Cortex of kidney (tissue), 1 donor: ENCODE measurements at places on chromosomes 13 and 19.

DNA sequence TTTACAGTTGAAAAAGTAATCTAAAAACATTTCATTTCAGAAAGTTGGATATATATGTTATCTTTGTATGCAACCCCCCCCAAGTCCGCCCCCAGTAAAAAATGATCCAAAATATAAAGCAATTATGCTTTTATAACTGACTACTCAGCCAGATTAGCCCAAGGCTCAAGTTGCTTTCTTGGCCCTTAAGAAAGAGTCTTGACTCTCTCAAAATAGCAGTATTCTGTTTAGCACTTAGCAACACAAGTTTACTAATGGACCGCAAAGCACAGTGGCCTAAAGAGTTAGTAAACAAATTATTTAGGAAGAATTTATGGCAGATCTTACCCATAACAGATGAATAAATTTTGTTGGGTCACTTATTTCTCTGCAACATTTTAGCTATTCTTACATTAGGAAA lies 86.9 kb downstream of the ELF1 start:
- DNase-seq: no peak

DNA sequence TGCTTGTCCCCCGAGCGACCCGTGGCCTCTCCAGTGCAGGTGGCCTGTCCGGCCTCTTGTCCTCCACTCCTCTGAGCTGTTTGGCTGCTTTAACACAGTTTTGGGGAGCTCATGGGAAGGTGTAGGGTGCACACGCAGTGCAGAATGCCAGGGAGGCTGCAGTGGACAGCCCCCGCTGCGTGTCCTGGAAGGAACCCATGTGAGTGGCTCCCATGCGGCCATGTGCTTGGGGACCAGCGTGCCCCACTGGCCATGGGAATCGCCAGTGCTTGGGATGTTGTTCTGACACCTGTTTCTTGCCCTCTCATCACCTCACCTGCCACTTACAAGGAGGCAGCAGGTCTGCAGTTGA lies 22.6 kb upstream of the F7 start:
- DNase-seq: no peak

DNA sequence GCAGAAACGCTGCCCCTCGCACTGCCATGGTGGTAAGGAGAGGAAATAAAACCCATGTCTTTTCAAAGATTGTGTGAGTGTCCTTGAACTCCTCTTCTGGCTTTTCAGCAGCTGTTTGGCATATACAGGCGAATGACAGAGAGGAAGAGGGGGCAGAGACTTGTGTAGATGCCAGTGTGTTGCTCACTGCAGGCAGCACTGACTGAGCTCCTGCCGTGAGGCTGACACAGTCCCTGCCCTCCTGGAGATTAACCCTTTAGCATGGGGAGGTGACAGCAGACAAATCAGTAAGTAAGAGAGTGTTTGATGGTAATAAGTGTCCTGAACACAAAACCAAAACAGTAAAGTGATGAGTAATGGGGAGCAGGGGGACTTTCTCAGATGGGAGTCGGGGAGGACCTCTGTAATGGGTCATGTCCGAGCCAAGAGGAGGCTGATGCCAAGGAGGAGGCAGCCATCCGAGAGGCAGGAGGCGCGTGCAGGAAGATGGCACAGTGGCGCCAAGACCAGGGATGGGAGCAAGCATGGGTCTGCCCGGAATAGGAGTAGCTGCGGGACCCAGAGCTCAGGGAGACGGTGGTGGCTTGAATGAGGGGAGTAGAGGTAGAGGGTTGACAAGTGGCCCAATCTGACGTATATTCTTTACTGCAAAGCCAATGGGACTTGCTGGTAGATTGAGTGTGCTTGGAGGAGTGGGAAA lies 182.2 kb downstream of the FOXO1 start:
- no peak for DNase-seq

- DNase-seq: no peak
Observed at GRCh38 chr19:5109560-5109959, 140.6 kb downstream of the KDM4B start.

GRCh38 chr13:38830442-38831045 lies 143.7 kb downstream of the FREM2 start:
- no peak for DNase-seq

GRCh38 chr13:30974350-30974749 lies 41.9 kb downstream of the TEX26 start:
- no peak for DNase-seq

- no peak for DNase-seq
Observed at GRCh38 chr19:2048959-2049740, 1.9 kb downstream of the MKNK2 start.

GRCh38 chr19:1985588-1986356 lies 29.7 kb downstream of the BTBD2 start:
- no peak for DNase-seq

DNA sequence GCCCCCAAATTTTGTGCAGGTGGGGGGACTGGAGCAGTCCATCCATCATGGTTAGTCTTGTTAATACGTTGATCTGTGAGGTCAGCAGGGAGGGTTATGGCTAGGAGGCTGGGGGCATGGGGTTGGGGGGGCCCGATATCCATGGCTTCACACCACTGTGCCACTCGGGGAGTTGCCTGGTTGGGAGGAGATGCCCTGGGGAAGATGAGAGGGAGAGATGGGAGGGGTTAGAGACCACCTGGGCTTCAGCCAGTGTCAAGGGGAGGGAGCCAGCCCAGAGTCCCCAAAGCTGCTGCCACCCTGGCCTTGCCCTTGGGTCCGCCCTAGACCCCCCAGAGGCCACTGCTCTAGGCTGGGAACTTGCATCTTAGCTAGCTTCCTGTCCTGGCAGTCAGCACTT lies 1.8 kb upstream of the DMPK start:
- DNase-seq: no peak

DNA sequence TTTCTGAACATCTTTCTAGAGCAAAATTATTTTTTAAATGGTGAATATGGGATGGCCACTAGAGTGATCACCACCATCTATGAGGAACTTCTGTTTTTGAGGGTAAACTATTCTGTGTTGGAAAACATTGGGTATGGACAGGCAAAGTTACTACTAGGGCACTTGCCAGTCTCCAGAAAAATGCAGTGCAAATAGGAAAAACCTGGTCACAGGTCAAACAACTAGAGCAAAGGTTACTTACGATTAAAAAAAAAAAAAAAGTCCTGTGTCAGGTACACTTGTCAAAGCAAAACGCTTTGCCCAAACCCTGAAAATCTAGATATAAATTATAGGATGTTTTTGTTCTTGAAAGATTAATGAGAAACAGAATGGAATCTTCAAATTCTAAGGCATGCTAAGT lies 66.2 kb downstream of the SLITRK1 start:
- no peak for DNase-seq

DNA sequence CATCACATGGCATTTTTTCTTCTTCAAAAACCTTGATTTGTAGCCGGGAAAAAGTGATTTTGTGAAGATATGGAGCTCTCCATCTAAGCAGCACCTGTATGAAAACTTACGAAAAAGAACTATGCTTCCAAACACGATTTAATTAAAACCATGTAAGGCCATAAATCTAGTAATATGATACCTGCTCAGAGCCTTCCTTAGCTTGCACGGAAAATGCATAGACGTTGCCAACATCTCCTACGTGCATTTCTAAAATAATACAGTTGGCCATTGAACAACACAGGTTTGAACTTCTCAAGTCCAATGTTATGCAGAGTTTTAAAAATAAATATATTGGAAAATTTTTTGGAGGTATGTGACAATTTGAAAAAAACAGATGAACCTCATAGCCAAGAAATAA lies 59.1 kb upstream of the RNF113B start:
- no peak for DNase-seq

DNA sequence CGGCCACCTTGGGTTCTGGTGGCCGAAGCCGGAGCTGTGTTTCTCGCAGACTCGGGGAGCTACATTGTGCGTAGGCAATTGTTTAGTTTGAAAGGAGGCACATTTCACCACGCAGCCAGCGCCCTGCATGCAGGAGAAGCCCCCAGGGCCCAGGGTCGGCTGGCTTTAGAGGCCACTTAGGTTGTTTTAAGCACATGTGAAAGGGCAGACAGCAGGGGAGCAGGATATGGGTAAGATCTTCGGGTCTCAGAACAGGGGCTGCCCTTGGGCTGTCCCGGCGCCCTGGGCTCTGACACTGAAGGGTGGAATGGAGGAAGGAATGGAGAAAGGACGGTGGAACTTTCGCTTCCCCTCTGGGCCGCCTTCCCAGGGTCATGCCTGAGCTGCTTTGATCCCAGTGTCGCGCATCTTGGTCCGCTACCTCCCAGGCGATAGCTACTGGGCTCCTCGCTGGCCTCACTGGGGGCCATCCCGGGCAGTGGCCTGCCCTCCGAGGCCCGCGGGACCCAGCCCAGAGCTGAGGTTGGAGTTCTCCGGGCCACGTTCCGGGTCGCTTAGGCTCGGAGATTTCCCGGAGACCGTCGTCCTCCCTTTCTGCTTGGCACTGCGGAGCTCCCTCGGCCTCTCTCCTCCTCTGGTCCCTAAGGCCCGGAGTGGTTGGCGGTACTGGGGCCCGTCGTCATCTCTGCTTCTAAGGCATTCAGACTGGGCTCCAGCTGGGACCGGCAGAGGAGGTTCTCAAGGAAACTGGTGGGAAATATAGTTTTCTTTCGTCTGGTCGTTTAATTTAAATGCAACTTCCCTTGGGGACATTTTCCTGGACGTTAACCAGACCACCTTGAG lies 4.3 kb upstream of the POU4F1 start:
- DNase-seq: no peak

GRCh38 chr13:91722267-91722884 lies 324.0 kb downstream of the GPC5 start:
- DNase-seq: no peak

GRCh38 chr19:39128516-39129079 lies 3.0 kb downstream of the PAK4 start:
- DNase-seq: no peak

DNA sequence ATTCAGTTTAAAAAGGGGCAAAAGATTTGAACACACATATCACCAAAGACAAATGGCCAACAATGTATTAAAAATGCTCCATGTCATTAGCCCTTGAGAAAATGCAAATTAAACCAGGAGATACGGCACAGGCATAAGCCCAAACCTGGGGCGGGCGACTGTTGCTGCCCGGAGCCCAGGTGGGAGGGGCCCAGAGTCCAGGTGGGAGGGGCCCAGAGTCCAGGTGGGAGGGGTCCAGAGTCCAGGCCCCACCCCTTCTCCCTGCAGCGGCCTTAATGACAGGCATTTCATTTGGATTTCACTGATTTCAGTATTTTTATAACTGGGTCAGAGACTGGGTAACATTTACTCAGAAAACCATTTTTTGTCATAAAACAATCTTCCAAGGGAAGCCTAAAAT lies 78.2 kb downstream of the RASA3 start:
- DNase-seq: no peak

GRCh38 chr13:112161521-112162301 lies 94.8 kb downstream of the SOX1 start:
- DNase-seq: no peak

DNA sequence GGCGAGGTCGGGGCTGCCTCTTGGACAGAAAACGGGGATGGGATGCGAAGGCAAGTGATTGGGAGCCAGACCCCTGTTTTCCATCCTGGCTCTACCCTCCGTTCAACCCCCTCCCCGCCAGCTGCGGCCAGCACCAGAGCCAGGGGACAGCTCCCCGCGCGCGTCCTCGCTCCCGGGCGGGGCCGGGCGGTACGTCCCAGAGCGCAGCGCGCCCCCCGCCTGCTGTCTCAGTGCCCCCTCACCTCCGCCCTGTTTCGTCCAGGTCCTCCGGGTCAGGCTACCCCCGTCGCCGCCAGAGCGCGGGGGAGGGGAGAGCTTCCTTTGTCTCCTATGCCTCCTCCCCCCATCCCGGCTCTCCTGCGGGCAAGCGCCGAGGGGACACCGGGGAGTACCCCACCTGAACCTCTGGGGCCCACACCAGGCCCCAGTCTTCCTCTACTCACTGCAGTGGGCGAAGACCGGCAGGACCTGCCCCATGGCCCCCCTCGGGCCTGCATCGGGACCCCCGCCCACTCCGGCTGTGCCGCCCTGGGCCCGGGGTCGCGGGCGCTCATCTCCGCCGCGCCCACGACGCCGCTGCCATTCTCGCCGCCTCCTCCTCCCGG lies 396 bp downstream of the RTN2 start:
- no peak for DNase-seq

GRCh38 chr13:113975416-113975815 lies 1.5 kb upstream of the C13orf46 start:
- no peak for DNase-seq

- DNase-seq: no peak
Observed at GRCh38 chr19:17967257-17968051, 547 bp downstream of the KCNN1 start.

DNA sequence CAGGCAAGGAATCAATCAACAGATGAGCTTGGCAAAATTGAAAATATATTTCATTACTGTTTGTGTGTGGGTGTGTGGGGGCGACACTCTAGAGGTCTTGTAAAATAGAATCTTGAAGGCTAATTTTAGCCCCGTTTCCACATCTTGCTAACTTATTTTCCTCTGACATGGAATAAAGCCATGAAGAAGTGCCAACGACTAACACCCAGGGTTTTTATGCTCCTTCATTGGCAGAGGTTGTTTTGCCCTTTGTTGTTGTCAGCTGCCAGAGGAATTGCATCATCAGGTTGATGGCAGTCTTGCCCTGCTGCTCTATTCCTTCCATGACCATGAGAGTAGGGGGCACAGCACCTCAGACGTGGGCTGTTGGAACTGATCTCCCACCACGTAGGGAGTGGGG lies 30.6 kb upstream of the FAM216B start:
- DNase-seq: no peak
